ENCODE measurements at places on chromosomes 7 and 10.

- no peak for DNase-seq
Observed at GRCh38 chr7:32036557-32036956, 33.6 kb downstream of the PDE1C start.

DNA sequence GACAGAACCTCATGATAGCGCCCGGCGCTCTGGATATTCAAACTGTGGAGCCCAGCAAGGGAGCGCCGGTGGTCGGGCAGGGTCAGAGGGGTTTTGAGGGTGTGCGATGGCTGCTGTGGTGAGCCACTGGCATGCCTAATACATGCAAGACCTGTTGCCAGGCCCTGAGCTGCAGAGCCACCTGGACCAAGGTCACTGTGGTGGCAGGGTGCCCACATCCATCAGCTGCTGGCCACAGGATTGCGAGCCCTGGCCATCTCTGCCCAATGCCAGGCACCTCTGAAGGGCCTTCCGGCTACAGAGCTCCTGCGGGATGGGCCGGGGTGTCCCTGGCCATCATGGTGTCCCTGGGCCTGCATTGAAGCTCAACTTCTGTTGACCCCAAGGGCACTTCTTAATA, 123.0 kb upstream of the TNRC18 start:
- DNase-seq = no peak

GRCh38 chr7:6496842-6497636, 49.3 kb upstream of the DAGLB start:
- DNase-seq = no peak

GRCh38 chr7:125605241-125605640, 675.6 kb upstream of the POT1 start:
- no peak for DNase-seq

DNA sequence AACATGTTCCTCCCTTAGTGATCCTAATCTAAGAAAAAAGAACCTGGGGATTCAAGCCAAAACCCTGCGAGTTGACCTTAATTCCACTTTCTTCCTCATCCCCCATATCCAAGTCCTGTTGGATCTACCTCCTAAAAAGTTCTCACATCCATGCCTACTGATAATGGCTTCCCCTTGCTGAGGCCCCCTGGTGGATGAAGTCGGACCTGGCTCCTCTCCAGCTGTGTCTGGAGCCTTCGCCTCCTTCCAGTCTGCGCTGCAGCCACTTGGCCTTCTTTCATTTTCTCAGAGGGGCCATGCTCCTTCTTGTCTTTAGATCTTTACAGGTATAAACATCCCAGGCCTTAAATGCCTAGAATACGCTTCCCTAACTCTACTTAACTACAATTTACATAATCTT, 8.1 kb downstream of the PDE1C start:
- DNase-seq = no peak
